ENCODE measurements at places on chromosomes 2 and 18. TPM values are rescaled to one million over a fixed set of nuclear protein-coding genes. Genes with fewer than 3 reads are reported as not detected.

DPYSL5 gene
- total RNA-seq: 0.42 TPM

MROH2A gene
- total RNA-seq: not detected

DES gene
- total RNA-seq: 23,535 TPM

ADRA2B gene
- total RNA-seq: 2.1 TPM

METTL4 gene
- 5.5 TPM for total RNA-seq

NETO1 gene
- total RNA-seq: 0.13 TPM

GPR39 gene
- not detected for total RNA-seq

CPO gene
- total RNA-seq: 0.83 TPM

MAP2 gene
- 11.1 TPM for total RNA-seq

MDH1B gene
- total RNA-seq: 0.19 TPM

GAL3ST2 gene
- not detected for total RNA-seq

STPG4 gene
- not detected for total RNA-seq

AKAIN1 gene
- total RNA-seq: not detected

EFHD1 gene
- 23.7 TPM for total RNA-seq

G6PC2 gene
- not detected for total RNA-seq

HOXD13 gene
- total RNA-seq: not detected

TCF23 gene
- not detected for total RNA-seq

TSPYL6 gene
- not detected for total RNA-seq

CYRIA gene
- total RNA-seq: 13.3 TPM

REG1A gene
- not detected for total RNA-seq

REG3A gene
- not detected for total RNA-seq

SPHKAP gene
- total RNA-seq: 0.40 TPM

ZNF521 gene
- total RNA-seq: 15.6 TPM

ONECUT2 gene
- total RNA-seq: under 0.01 TPM

ACMSD gene
- total RNA-seq: not detected

ASXL2 gene
- total RNA-seq: 17.4 TPM

PLCL1 gene
- total RNA-seq: 67.3 TPM

TM4SF20 gene
- not detected for total RNA-seq

NT5C1B gene
- not detected for total RNA-seq

CNTNAP5 gene
- total RNA-seq: 0.17 TPM

TNFRSF11A gene
- total RNA-seq: 3.9 TPM

MATN3 gene
- 1.3 TPM for total RNA-seq

SERPINB11 gene
- not detected for total RNA-seq

ASB18 gene
- not detected for total RNA-seq

SIX2 gene
- 1.9 TPM for total RNA-seq

MLPH gene
- 5.3 TPM for total RNA-seq

CHRND gene
- not detected for total RNA-seq

COL4A4 gene
- 5.3 TPM for total RNA-seq

TMEM150A gene
- 24.1 TPM for total RNA-seq

STAT4 gene
- 0.80 TPM for total RNA-seq

ZAP70 gene
- 2.1 TPM for total RNA-seq

POTEE gene
- total RNA-seq: not detected

COLEC11 gene
- total RNA-seq: 2.1 TPM

LIPT1 gene
- 5.6 TPM for total RNA-seq

TMEM178A gene
- 1.2 TPM for total RNA-seq

ANKRD30BL gene
- total RNA-seq: not detected

TUBA4B gene
- not detected for total RNA-seq

MGAT4A gene
- 21.4 TPM for total RNA-seq

SEMA4C gene
- 76.4 TPM for total RNA-seq

KIF3C gene
- total RNA-seq: 14.3 TPM

TMEM87B gene
- 13.7 TPM for total RNA-seq

NTSR2 gene
- total RNA-seq: not detected
